ENCODE measurements at places on chromosomes 11 and 22.

DNA sequence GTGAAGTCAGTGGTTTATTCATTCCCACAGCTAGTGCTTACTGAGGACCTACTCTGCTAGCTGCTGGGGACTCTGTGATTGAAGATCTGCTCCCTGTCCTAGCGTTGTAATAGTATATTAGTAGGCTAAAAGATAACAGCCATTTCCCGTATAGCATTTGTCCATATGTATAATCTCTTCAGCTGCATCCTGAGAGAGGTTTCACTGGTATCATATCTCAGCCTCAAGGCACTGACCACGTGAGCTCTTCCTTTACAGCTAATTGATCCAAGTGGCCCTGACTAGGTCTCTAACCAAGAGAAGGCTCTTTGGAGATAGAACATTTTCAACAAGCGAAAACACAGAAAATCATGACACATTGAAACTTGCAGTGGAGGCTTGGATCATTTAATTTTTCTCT is 110.2 kb downstream of the APIP start:
- no peak for ATAC-seq

GRCh38 chr11:77060234-77060633 is 6.5 kb upstream of the CAPN5 start:
- ATAC-seq, result no peak

DNA sequence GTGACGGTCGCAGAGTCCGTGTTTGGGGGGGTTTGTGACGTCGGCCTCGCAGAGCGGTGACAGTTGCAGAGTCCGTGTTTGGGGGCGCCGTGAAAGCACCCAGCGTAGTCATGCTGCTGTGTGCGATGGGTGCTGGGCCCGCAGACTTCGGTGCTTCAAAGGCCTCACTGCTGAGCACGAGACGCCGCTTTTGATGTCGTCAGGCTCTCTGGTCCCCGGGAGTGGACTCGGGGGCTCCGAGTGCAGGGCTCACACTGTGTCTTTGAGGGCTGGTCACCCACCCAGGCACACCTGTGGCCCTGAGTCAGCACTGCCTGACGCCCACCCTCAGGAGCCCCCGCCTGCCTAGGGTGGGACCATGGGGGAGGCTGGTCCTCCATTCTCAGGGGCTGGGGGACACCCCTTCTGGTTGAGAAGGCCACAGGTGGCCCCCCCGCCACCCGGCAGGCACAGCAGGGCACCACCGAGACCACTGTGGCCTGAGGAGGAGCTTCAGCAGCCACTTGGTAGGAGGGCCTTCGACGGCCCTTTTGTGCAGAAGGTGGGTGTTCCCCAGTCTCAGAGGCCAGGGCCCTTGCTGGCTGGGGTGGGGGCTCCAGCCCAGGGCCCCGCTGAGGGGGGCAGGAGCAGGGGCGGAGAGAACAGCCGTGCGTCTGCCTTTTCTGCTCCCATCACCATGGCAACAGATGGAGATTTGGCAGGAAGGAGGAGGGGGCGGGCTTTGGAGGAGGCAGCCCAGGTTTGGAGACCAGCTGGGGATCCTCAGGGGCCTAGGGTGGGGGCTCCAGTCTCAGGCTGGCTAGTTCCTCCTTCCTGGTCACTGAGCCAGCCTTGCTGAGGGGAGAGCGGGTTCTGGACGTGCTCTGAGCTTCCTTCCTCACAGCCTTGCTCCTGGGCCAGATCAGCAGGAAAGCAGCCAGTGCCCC is 20.9 kb downstream of the BRSK2 start:
- ATAC-seq, result no peak

- no peak for ATAC-seq
Observed at GRCh38 chr11:60872124-60872960, 5.0 kb downstream of the ZP1 start.

DNA sequence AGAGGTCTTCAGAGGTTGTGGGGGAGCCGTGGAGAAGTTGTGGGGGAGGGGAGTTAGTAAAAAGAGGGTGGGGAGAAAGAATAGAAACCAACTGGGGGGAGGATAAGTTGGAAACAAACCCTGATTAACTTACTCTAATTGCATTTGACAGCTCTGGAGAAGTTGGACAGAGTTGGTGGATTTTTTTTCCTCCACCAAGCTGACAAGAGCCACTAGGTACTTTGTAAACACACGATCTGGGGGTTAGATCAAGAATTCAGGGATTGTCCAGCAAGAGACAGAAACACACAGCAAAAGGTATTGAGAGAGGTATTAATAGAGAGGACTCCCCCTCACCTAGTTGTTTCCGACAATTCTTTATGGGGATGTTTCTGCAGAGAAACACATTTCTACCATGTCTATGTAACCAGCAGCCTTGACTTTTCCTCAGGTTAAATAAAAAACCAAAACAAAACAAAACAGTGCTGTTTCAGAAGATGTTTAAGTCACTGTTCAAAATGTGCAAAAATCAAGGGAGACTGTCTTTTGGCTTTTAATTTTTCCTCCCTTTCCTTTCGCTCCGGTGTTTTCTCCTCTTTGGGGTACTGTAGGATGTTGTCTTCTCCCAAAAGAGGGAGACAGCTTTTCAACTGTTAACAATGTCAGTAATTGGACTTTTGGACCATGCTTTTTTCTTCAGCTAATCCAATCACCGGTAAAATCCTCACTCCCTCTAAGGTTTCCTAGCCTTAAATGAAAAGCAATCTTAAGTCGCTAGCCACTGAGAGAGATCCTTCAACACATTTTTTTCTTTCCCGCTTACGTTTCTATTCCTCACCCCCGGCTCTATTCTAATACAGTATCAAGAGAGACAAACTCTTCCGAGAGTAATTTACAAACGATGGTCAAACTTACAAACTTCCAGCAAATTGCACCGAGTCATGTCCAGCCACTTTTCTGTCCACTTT is 708 bp downstream of the MAML2 start:
- no peak for ATAC-seq

DNA sequence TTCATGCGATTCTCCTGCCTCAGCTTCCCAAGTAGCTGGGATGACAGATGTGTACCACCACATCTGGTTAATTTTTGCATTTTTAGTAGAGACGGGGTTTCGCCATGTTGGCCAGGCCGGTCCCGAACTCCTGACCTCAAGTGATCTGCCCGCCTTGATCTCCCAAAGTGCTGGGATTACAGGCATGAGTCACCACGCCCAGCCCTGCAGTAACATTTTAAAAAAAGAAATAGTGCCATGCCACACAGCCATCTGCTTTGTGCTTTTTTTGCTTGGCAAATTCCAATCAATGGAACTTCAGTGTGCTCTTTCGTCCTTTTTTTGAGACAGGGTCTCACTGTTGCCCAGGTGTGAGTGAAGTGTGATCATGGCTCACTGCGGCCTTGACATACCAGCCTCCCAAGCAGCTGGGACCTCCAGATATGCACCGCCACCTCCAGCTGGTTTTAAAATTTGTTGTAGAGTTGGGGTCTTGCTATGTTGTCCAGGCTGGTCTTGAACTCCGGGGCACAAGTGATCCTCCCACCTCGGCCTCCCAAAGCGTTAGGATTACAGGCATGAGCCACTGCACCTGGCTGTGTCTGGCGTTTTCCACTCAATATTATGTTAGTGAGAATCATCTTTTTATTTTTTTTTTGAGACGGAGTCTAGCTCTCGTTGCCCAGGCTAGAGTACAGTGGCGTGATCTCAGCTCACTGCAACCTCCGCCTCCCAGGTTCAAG is 1.8 kb upstream of the CHADL start:
- ATAC-seq, result no peak

DNA sequence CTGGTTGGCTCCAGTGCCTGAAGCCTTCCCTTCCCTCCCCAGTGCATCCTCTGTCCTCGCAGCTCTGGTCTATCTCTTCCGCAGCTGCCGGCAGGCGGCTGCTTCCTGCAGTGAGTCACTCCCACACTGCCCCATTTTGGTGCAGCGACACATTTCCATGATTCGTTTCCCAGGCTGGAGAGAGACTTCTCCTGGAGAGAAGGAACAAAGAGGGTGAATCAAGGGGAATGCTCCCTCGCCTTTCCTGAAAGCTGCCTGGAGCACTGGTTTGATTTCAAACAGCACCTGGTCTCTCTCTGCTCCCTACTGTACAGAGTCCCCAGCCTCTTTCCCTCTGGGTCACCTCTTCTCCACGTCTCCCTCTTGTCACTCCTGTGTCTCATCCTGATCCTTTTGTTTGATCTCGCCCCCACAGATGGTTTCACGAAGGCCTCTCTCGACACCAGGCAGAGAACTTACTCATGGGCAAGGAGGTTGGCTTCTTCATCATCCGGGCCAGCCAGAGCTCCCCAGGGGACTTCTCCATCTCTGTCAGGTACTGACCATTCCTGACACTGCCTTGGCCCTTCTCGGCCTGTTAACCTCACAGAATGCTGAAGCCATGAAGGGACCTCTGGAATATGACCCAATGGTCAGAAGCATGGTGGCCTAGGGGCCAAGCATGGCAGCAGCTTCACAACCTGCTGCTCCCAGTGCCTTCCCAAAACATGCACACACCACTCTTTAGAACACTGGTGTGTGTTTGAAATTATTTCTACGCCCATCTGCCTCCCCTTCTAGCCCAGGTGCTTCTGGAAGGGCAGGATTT is at the start of gene TMA7B:
TSS of gene TMA7B (plus strand) at position 758 of the 808 bp plus-strand sequence. CDS start 3,978 bp downstream, outside the sequence.
- ATAC-seq, result no peak

GRCh38 chr11:74170694-74171629 is at the start of the genes C2CD3 and PPME1:
TSS of gene C2CD3 (minus strand) at chr11:74171002. CDS start at chr11:74170792, 210 bp downstream.
TSS of gene PPME1 (plus strand) at chr11:74171289. CDS start at chr11:74171422, 133 bp downstream.
- ATAC-seq, result peak; percentile 100

DNA sequence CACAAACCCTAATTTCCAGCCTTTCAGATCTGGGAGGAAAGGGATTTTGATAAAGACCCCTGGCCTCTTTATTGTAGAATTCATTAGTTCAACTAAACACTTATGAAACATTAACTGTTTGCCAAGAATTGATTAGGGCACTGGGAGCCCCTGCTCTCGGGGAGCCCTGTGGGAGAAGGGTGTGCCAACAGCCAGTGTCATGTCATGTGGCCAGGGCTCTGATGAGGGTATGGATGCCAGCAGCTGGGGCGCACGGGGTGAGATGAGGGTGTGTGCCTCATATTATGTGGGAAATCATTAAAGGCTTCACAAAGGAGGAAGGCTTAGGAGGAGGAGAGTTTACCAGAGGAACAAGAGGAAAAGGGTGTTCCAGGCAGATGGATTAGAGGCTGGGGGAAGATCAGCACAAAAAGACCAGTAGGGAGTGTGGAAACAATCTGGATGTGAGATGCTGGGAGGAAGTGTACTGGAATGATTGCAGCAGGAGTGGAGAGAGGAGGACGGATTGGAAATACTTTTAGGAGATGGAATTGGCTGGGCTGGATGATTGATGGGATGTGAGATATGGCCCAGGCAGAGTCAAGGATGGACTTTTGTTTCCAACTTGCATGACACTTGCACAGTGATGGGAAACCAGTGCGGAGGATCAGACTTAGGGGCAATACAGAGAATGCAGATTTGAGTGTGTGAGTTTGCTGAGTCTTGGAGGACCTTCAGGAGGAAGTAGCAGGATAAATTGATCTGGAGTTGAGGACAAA is 137.8 kb downstream of the CSNK2A3 start:
- no peak for ATAC-seq

DNA sequence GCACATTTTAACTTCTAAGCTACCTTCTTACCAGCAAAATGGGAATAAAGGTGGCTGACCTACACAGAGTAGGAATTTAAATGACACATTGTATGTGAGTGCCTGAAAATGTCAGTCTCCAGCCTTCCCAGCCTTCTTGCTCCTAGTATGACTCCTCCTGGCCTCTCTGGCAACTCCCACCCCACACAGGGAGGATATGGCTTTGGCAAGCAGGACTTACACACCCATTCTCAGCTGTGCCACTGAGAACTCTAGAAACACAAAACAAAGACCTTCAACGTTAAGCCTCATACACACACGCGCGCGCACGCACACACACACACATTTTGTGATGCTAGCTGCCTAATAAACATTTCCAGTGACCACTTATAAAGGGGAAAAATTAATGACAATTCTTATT is 65.8 kb downstream of the PACSIN2 start:
- no peak for ATAC-seq

- no peak for ATAC-seq
Observed at GRCh38 chr11:83073884-83074283, 2.2 kb upstream of the RAB30 start.

DNA sequence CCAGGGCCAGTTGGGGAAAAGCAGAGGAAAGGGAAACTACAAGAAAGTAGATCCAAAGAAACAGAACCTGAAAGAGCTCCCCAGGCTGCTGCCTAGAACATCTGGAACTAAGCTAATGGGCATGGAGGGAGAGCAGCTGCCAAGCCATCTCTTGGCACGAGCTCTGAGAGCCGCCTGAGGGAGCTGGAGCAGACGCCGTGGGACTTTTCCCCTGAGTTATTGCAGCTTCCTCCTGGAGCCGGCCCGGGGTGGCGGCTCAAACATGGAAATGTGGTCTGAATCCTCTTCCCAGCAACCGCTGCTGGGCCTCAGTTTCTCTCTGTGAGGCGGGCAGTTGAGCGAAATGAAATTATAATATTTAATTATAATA is 41.8 kb downstream of the LIF start:
- no peak for ATAC-seq

GRCh38 chr11:81359476-81359875 is 1374.2 kb downstream of the FAM181B start:
- ATAC-seq, result no peak

GRCh38 chr22:44207173-44207980 is 26.7 kb downstream of the PARVG start:
- ATAC-seq, result peak; percentile 19

DNA sequence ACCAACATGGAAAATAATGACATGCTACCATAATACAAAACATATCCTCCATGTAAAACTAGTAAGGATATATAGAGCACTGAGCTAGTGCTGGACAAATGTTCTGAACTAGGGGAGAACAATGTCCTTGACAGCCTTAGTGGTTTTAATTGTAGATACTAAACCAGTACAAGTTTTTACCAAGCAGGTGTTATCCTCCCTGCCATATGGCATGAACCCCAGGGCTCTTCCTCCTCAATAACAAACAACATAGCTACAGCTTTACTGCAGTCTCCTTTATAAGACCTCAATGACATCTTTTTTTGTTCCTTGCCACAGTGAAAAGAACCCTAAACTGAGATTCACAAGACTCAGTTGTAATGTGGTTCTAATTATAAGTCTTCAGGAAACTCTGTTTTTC is 70.2 kb upstream of the GDPD4 start:
- no peak for ATAC-seq

DNA sequence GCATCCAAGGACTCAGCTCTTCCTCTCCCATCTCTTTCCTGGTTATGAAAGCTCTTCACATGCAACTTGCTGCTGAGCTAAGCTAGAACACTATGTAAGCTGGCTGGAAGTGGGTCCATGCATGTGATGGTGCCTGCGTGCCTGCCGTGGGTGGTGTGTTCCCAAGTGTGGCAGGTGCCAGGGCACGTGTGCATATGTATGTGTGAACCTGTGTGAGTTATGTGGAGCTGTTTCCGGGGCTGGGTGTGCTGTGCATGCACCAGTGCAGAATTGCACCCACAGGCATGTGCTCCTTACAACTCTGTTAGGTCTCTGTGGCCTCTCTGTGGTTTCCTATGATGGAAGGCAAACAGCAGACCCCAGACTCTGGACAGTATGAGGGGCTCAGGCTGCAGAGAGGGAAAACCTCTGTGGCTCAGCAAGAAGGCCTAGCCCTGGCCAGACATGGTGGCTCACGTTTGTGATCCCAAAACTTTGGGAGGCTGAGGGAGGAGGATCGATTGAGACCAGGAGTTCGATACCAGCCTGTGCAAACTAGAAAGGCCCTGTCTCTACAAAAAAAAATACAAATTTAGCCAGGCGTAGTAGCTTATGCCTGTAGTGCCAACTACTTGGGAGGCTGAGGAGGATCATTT is 4.1 kb upstream of the P2RY6 start:
- ATAC-seq, result no peak

GRCh38 chr11:119612814-119613213 is 116.2 kb downstream of the NECTIN1 start:
- ATAC-seq, result no peak

GRCh38 chr11:121067962-121068647 is 32.9 kb upstream of the TECTA start:
- ATAC-seq, result no peak

GRCh38 chr22:36323182-36323854 is 64.4 kb downstream of the MYH9 start:
- no peak for ATAC-seq

GRCh38 chr11:126391970-126392632 is 36.6 kb downstream of the ST3GAL4 start:
- ATAC-seq, result peak; percentile 83
